ENCODE measurements at places on chromosomes 7 and 10. TPM values are rescaled to one million over a fixed set of nuclear protein-coding genes. Genes with fewer than 3 reads are reported as not detected.

Gene SMKR1
- 19.0 TPM for polyA plus RNA-seq

Gene RBP3
- polyA plus RNA-seq = 0.29 TPM

Gene DGKI
- polyA plus RNA-seq = 12.4 TPM

Gene COL13A1
- polyA plus RNA-seq = 17.6 TPM

Gene C10orf62
- 0.26 TPM for polyA plus RNA-seq

Gene OPALIN
- 0.83 TPM for polyA plus RNA-seq

Gene CUBN
- polyA plus RNA-seq = 5.7 TPM

Gene ARHGAP22
- 11.9 TPM for polyA plus RNA-seq

Gene LEP
- polyA plus RNA-seq = 0.15 TPM

Gene NODAL
- 3.1 TPM for polyA plus RNA-seq

Gene OR6B1
- polyA plus RNA-seq = 0.03 TPM

Gene LDB1
- polyA plus RNA-seq = 95.7 TPM

Gene AKR1C4
- polyA plus RNA-seq = not detected

Gene NSMCE4A
- 63.4 TPM for polyA plus RNA-seq

Gene POP7
- polyA plus RNA-seq = 65.3 TPM

Gene GPR37
- polyA plus RNA-seq = 26.3 TPM

Gene ACTL6B
- 89.8 TPM for polyA plus RNA-seq

Gene NPFFR1
- 1.5 TPM for polyA plus RNA-seq

Gene ABCB1
- 18.5 TPM for polyA plus RNA-seq

Gene FRAT1
- polyA plus RNA-seq = 7.3 TPM

Gene ITGA8
- 4.7 TPM for polyA plus RNA-seq

Gene EEPD1
- 49.5 TPM for polyA plus RNA-seq

Gene TECPR1
- polyA plus RNA-seq = 51.3 TPM

Gene AKR1B15
- 0.24 TPM for polyA plus RNA-seq

Gene DEPP1
- 9.6 TPM for polyA plus RNA-seq

Gene VPS37D
- 28.3 TPM for polyA plus RNA-seq

Gene POLR2J3
- 111 TPM for polyA plus RNA-seq

Gene RASA4B
- 34.2 TPM for polyA plus RNA-seq

Gene BTAF1
- 30.7 TPM for polyA plus RNA-seq

Gene SMO
- 38.1 TPM for polyA plus RNA-seq

Gene CYP3A5
- polyA plus RNA-seq = 2.6 TPM

Gene SYT15B
- polyA plus RNA-seq = 7.3 TPM

Gene CYP2E1
- polyA plus RNA-seq = 18.1 TPM

Gene BRAT1
- 49.0 TPM for polyA plus RNA-seq

Gene PRKG1
- polyA plus RNA-seq = 6.8 TPM

Gene CCL24
- not detected for polyA plus RNA-seq

Gene BLNK
- 5.1 TPM for polyA plus RNA-seq

Gene ATG9B
- polyA plus RNA-seq = 21.3 TPM

Gene OR2A2
- polyA plus RNA-seq = not detected

Gene CALML3
- polyA plus RNA-seq = not detected

Gene UBE2H
- polyA plus RNA-seq = 98.7 TPM

Measured in spinal cord (tissue), 10 donors.